ENCODE measurements at places on chromosomes 2 and 18. TPM values are rescaled to one million over a fixed set of nuclear protein-coding genes. Genes with fewer than 3 reads are reported as not detected.

- no peak for DNase-seq
These were observed at the start of gene ANO7 for GRCh38 chr2:241188361-241189092. Gene ANO7 (plus strand): TSS chr2:241188677. CDS start chr2:241190064, 1,387 bp downstream.

GRCh38 chr2:182784777-182785176 is 68.7 kb downstream of the DNAJC10 start:
- DNase-seq: no peak

- no peak for DNase-seq
These were observed 8.4 kb downstream of the PTPRM start for GRCh38 chr18:7575465-7576028.

GRCh38 chr2:54262015-54262765 is 6.2 kb upstream of the TSPYL6 start:
- no peak for DNase-seq

- no peak for DNase-seq
These were observed 632.7 kb upstream of the ID2 start for GRCh38 chr2:8049176-8049575.

DNA sequence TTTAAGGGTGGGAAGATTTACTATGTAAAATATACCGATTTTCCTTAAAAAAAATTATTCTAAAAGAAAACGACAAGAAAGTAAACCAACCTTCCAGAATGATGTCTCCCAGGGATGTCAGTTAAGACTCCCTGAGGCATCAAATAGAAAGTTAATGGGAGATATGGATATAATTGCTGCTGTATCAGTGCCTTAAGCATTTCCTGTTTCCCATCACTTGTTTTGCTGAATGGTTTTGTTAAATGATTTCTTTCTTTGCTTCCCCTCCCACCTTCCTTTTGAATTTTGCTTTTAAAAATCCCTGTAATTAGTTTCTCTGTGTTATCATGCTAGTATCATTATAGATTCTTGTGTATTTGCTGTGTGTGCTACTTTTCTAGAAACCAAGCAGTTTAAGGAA is 154.3 kb upstream of the CWC22 start:
- DNase-seq: no peak

DNA sequence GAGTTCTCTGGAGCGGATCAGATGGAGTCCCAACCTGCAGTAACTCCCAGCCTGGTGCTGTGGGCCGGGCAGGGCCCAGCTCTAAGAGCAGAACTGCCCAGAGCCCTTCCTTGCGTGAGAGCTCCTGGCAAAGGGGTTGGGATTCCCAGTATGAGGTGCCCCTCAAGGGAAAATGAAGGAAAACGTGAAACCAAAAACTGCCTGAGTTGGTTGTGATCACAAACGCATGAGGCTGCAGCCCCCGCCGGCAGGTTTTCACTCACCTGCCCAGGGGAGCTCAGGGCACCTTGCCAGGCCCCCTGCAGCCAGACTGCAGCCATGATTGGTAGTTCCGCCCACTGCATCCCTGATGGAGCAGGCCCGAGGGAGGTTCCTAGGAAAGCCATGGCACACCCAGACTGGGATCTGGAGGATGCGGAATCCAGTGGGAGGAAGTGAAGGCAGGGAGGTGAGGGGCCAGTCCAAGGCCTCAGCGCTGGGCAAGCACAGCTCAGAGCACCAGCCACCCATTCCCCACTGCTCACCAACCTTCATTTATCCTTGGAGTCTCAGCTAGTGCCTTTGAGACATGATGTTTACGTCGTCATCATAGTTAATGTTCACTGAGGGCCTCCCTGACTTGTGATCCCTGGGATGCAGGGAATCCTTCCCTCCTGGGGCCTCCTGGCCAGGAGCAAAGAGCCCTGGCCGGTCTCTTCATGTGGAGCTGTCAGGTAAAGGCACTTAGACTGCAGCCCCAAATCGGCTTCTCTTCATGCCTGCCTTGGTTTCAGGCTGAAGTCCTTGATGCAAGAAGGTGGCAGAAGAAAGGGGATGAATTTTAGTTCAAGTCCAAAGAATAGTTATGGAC is 103.2 kb downstream of the INHBB start:
- DNase-seq: no peak

Gene RANBP2
- total RNA-seq: 72.1 TPM

Gene REG3G
- total RNA-seq: not detected

Gene SLC16A14
- 11.4 TPM for total RNA-seq

Gene GKN2
- not detected for total RNA-seq

Gene FAHD2B
- 25.3 TPM for total RNA-seq
